Activated CD4-positive, CD25-positive, alpha-beta regulatory T cell treated with anti-CD3 and anti-CD28 coated beads, Interleukin-2, amount 50 U/mL, for 24 hours (primary cell): ENCODE measurements at places on chromosomes 3 and 15.
A peak's percentile ranks its signal among the peaks of the same experiment; 100 is the strongest.

DNA sequence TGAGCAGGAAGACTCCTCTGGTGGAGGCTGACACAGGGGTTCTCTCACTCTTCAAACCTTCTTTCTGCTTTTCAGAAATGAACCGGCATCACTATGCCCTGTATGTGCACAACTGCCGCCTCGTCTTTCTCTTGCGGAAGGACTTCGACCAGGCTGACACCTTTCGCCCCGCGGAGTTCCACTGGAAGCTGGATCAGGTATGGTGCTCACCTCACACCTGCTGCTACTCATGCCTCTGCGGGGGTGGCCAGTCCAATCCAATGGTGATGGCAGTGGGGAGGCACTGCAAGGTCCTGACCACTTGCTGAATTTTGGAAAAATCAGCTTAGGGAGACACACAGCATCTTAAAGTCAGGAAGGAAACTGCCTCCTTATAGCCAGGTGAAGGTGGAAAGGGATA is 211.3 kb upstream of the TRIM42 start:
- no peak for ATAC-seq

DNA sequence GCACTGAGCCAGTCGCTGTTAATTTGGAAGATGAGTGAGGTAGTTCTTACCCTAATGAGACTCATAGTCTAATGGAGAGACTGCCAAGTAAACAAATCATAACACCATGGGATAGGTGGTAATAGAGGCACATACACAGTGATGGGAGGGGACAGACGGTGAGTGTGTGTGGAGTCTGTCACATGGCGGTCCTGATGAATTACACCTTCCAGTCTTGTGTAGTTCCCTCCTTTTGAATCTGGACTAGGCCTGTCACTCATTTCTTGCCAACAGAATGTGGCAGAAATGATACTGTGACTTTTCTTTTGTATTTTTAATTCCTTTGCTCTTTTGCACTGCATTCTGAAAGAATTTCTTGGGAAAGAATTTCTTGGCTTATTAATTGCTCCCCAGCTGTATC is 78.1 kb downstream of the NR1D2 start:
- ATAC-seq = no peak

GRCh38 chr3:6448011-6448410 is 412.9 kb upstream of the GRM7 start:
- ATAC-seq = no peak

DNA sequence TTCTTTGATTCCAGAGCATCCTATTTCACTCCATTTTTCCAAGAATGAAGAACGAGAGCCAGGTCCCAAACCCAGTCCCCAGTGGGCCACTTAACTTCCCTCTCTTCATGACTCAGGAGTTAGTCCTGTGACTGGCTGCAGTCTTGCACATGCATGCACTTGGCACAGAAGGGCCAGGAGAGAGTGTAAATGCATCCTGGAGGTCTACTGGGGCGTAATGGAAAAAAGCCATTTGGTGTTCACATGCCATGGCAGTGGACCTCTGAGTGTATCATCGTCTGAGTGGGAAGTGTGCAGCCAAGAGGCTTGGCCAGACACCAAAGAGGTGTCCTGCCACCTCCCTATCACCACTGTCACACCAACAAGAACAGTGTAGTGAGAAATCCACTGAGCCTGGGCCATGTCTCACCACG is 15.1 kb upstream of the RFTN1 start:
- no peak for ATAC-seq

GRCh38 chr3:33355611-33356010 is 78.4 kb downstream of the FBXL2 start:
- no peak for ATAC-seq

DNA sequence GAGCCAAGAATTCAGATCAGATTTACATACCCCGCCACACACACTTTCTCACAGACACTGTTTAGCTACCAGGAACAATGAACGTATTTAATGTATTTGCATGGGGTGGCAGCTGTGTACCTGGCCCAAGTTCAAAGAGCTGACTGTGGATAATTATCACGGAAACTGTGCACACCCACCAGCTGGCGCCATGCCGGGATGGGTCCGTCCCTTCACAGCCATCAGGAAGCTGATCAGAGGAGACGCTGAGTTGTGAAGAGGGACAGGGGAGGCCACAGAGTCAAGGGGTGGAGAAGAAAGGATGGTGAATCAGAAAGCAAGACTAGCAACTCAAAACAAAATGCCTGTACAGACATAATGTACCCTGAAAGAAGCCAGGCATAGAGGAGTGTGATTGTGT is 13.1 kb upstream of the PLA2G4D start:
- ATAC-seq = peak; percentile 60

DNA sequence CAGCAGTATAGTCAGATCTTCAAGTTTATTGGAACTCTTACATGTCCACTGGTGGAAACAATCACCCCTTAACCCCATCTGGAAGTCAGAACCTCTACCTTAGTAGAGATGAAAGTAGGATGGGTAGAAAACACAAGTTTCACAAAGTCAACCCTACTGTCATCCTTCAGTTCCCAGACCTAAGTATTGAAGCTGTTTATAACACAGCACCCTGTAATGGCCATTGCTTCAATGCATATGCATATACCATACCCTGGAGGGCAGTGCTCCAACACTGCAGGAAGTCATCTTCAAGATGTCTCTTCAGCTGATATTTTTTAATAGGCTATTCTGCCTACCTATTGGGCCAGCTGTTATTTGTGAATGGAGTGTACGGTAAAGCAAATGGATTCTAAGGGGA is 241.3 kb downstream of the UBE2E2 start:
- no peak for ATAC-seq

DNA sequence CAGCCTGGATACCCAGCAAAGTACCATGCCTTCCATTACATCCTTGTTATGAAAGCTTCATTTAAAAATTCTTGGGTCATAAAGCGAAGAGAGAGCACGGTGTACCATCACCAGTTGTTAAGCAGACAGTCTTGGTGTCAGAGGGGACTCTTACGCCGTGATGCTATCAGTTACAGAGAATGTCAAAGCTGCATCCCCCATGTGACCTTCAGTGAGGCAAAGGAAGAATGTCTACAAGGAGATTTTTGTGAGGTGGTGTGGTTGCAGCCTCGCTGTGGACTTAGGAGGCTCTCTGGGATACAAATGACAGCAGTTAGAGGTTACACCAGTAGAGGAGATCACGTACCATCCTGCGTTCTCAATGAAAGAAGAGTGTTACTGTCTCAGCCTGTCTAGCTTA is 278.3 kb downstream of the FEZF2 start:
- ATAC-seq = no peak
